ENCODE measurements at places on chromosomes 16 and 17.

DNA sequence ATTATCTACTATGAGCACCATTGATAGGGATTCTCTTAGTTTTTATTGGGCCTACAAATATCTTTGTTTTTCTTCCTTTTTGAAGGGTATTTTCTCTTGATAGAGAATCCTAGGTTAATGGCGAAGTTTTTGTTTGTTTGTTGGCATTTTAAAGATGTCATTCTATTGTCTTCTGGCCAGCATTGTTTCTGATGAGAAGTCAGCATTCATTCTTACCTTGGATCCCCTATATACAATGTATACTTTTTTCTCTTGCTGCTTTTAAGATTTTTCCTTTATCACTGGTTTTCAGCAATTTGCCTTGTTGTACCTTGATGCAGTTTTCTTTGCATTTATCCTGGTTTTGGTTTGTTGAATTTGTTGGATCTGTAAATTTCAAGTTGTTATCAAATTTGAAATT lies 130.1 kb downstream of the TOX3 start:
- no peak for DNase-seq

- DNase-seq, result no peak
These were observed 28.4 kb upstream of the MAP3K14 start for GRCh38 chr17:45345246-45345553.

- no peak for DNase-seq
These were observed 672.5 kb upstream of the KIF2B start for GRCh38 chr17:53150101-53150698.

DNA sequence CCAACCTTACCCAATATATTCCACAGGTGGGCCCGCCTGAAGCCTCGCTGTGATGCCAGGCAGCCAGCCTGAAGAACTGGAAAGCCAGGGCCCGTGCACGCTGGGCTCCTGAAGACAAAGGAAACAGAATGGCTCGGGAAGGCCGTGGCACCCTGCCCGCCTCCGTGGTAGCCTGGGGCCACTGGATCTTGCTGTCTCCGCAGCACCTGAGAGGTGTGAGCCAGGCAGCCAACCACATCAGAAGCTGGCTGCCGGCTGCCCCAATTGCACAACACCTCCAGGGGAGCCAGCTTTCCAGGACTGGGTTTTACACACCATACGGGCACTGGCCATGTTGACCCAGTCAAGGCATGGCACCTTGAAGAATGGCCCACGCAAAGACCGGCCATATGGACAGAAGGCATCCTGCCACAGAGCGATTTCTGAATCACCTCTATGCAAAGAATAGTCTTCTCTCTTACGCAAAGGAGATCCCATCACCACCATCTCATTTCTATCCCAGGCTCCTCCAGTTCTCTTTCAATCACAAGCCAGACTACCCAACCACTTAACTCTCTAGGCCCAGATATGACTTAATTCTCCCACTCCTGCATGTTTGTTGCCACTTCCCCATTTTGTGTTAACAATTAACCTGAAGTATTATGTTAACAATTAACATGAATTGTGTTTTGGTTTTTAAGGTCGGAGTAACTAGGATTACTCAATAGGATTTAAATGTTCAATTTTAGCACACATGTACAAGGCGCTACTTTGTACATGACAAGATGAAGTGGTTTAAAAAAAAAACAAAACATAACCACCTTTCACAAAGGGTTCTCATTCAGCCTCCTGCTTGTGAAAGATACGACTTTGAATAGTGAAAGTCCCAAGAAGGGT lies 32.1 kb downstream of the ZFHX3 start:
- no peak for DNase-seq

- DNase-seq, result no peak
These were observed 79.9 kb upstream of the MON1B start for GRCh38 chr16:77111056-77111565.

DNA sequence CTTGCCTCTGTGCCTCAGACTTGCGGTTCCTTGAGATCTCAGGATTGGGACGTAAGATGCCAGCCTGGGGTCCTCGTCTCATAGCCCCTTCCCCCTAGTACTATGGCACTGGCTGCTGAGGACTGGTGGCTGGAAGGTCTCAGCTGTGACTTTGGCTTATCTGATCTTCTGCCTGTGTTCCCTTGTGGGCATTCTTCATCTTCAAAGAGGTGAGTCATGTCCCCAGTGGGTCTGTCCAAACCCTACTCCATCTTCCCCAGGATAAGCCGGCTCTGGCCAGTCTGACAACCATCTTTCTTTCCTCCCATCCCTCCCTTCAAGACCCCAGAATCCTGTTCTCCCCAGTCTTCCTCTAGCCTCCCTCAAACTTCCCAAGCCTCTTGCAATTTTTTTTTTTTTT lies 3.6 kb downstream of the CD19 start:
- no peak for DNase-seq
